ENCODE measurements at places on chromosomes 5 and 9. TPM values are rescaled to one million over a fixed set of nuclear protein-coding genes. Genes with fewer than 3 reads are reported as not detected.

The MYMK gene
- total RNA-seq = not detected

The KCNMB1 gene
- total RNA-seq = under 0.01 TPM

The SLC6A7 gene
- total RNA-seq = 1.5 TPM

The GABRA1 gene
- total RNA-seq = 19.4 TPM

The FOXD4L4 gene
- total RNA-seq = 0.25 TPM

The POU5F2 gene
- 2.5 TPM for total RNA-seq

The TMEM141 gene
- 8.9 TPM for total RNA-seq

The VDAC1 gene
- total RNA-seq = 136 TPM

The ADGRD2 gene
- total RNA-seq = 0.25 TPM

The CDC20B gene
- total RNA-seq = 0.25 TPM

The GRXCR2 gene
- not detected for total RNA-seq

The SEC24A gene
- 19.7 TPM for total RNA-seq

The HTR4 gene
- 0.49 TPM for total RNA-seq

The TMEM252 gene
- total RNA-seq = not detected

The TPPP gene
- total RNA-seq = 12.5 TPM

The VLDLR gene
- total RNA-seq = 50.4 TPM

The PCDHB12 gene
- 15.0 TPM for total RNA-seq

The BRINP1 gene
- 26.1 TPM for total RNA-seq

The FCN2 gene
- total RNA-seq = not detected

The TERT gene
- not detected for total RNA-seq

The PLAC8L1 gene
- total RNA-seq = 0.25 TPM

The PIP5KL1 gene
- 1.2 TPM for total RNA-seq

The ADRB2 gene
- 0.74 TPM for total RNA-seq

The GPX8 gene
- 2.7 TPM for total RNA-seq

The NR6A1 gene
- 1.2 TPM for total RNA-seq

The KCTD16 gene
- total RNA-seq = 17.5 TPM

The ANKRA2 gene
- 39.6 TPM for total RNA-seq

The F12 gene
- 2.7 TPM for total RNA-seq

The CAMLG gene
- 60.7 TPM for total RNA-seq

The ASS1 gene
- total RNA-seq = 16.2 TPM

The CCL27 gene
- 0.25 TPM for total RNA-seq

The IFNA2 gene
- not detected for total RNA-seq

The EPB41L4A gene
- 15.0 TPM for total RNA-seq

The TGFBI gene
- 9.6 TPM for total RNA-seq

The SYK gene
- 1.2 TPM for total RNA-seq

The C5 gene
- 5.9 TPM for total RNA-seq

The WDR31 gene
- total RNA-seq = 2.7 TPM

The QRFP gene
- not detected for total RNA-seq

The ASPN gene
- total RNA-seq = 5.9 TPM

The STK32A gene
- 2.7 TPM for total RNA-seq

The SLCO6A1 gene
- 0.25 TPM for total RNA-seq

The UBE2QL1 gene
- 41.6 TPM for total RNA-seq

The FOXD4 gene
- total RNA-seq = 0.74 TPM

The BSPRY gene
- total RNA-seq = 0.25 TPM

The GPR151 gene
- 0.25 TPM for total RNA-seq

The ANKRD18A gene
- 1.2 TPM for total RNA-seq

The PCDHB3 gene
- total RNA-seq = 9.8 TPM
